Epithelial cell of proximal tubule (primary cell): ENCODE measurements at places on chromosomes 3 and 15. TPM values are rescaled to one million over a fixed set of nuclear protein-coding genes. Genes with fewer than 3 reads are reported as not detected.

GRCh38 chr15:58918239-58918638 is 15.2 kb downstream of the SLTM start:
- DNase-seq: peak; percentile 60

GRCh38 chr15:99426431-99427105 is 139.2 kb upstream of the MEF2A start:
- no peak for DNase-seq

DNA sequence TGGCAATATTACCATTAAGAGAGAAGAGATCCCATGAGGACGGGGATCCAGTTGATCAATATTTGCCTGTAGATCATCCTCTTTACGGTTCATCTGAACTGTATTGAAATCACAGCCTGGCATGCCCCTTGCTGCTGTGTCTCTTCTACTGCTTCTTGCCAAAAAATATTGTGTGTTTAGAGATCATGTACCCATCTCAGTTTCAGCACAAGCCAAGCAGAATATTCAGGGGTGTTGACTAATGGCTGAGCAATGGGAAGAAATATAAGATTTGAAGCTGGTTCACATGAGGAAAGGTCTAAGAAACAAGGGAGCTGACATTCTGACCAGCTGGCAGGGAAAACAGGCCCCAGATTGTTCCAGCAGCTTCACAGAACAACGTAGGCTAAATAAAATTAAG is 21.3 kb downstream of the ATP13A5 start:
- no peak for DNase-seq

The ADCY5 gene
- 0.07 and 2.7 TPM in 2 replicates for total RNA-seq

- DNase-seq: no peak
These were observed 524.9 kb upstream of the PROK2 start for GRCh38 chr3:72309661-72310418.

The PRICKLE2 gene
- total RNA-seq: 2.5 and 5.1 TPM in 2 replicates

GRCh38 chr3:108036984-108037741 is 53.7 kb downstream of the CD47 start:
- no peak for DNase-seq

The ZIC4 gene
- total RNA-seq: not detected in 2 replicates

The EFCC1 gene
- total RNA-seq: not detected in 2 replicates

- no peak for DNase-seq
These were observed 203.6 kb upstream of the SLCO3A1 start for GRCh38 chr15:91649831-91650321.

DNA sequence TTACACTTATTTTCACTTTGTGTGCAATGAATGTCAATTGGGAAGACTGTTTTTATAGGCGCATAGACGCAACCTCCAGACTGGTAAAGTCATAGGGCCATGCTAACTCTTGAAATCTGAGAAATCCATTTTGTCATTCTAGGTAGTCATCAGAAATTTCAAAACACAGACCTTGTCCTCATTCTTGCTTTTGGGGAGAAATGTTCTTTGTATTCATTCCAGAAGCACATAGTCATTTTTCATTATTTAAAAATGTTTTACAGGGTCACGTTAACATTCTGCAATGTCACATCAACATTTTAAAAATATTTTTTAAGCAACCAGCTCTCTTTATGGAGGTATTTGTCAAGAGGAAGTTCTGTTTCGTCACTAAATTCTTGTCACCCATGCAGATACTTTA is 898.4 kb downstream of the PDCD6IP start:
- no peak for DNase-seq

The ANKRD63 gene
- total RNA-seq: 0.22 TPM in 1 of 2 replicates, not detected in the other

- no peak for DNase-seq
These were observed 271.9 kb downstream of the FEZF2 start for GRCh38 chr3:62101488-62101887.

GRCh38 chr3:20046556-20046955 is 6.3 kb downstream of the KAT2B start:
- DNase-seq: no peak

The SNTN gene
- total RNA-seq: not detected in 2 replicates

The DISP2 gene
- total RNA-seq: 0.22 and 0.40 TPM in 2 replicates

DNA sequence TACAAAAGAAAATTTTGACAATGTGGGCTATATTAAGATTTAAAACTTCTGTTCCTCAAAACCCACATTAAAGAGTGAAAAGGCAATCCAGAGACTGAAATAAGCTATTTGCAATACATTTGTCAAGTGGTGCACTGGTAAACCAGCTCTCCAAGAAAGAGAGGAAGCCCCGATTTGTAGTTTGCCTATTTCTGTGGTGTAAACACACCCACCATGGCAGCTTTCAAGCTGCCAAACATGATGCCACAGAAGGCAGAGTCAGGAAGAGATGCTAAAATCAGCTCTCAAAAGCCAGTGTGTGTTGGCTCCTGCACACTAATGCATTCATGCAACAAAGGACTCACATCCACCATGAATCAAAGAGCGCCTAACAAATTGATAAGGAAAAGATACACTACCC is 17.5 kb downstream of the RFTN1 start:
- DNase-seq: no peak

The CCR2 gene
- total RNA-seq: not detected in 2 replicates

DNA sequence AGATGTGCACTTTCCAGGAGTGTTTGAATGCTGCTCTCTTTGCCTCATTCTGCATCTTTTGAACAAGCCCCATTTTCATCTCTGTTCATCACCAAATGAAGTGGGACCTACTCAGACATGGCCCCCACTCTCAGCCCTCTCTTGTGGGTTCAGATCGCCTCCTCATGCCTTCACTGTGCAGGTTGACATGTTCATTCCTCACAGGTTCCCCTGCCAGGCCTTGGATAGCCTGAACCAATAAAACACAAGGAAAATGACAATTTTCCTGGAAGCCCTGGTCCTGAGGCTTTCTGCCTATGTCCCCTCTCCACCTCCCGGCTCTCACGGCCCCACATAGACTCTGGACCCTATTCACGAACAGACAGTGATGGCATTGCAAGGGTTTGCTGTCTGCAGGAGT is 17.7 kb downstream of the KLF15 start:
- no peak for DNase-seq

The TTLL13 gene
- not detected in 2 replicates for total RNA-seq

- DNase-seq: no peak
These were observed 177.5 kb downstream of the RAB11A start for GRCh38 chr15:66046751-66047150.

The CCDC13 gene
- total RNA-seq: 0.65 and 1.7 TPM in 2 replicates

The OIP5 gene
- 21.8 and 35.4 TPM in 2 replicates for total RNA-seq

DNA sequence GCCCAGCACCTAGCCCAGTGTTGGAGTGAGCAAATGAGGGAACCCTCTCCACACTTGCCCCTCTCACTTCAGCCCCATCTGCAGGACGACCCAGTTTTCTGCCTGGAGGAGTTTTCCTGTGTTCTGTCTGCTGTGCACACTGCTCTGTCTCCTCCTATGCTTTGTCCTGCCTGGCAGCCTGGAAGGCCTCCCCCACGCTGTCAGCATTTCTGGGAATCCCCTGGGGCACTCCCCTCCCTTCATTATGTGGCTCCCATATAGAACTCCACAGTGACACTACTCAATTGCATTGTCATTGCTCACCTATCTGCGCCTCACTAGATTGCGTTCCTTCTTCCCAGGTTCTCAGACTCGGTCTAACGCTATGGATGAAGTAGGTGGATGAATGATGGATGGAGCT is 13.9 kb downstream of the CLSTN2 start:
- no peak for DNase-seq

The GOLGA8T gene
- total RNA-seq: not detected in 2 replicates

GRCh38 chr3:159751752-159752151 is 236.9 kb upstream of the IL12A start:
- DNase-seq: no peak

- DNase-seq: no peak
These were observed 47.4 kb downstream of the GPR171 start for GRCh38 chr3:151155409-151156128.

The GPR171 gene
- not detected in 2 replicates for total RNA-seq

The LRTM1 gene
- not detected in 2 replicates for total RNA-seq

The UQCC5 gene
- 1.4 and 2.4 TPM in 2 replicates for total RNA-seq

GRCh38 chr3:65924762-65925161 is 114.0 kb downstream of the MAGI1 start:
- no peak for DNase-seq

DNA sequence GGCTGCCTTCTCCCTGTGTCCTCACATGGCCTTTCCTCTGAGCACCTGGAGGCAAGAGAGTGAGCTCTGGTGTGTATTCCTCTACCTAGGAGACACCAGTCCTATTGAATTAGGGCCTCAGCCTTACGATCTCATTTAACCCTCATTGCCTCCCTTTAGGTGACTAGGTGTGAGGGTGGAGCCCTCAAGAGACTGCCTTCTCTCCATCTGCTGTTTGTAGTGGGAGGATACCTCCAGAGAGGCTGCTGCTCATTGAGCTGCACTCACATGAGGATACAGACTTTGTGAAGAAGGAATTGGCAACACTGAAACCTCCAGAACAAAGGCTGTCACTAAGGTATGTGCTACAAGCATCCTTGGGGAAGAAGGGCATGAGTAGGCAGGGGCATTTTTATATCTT is at the start of gene CCR8:
Gene CCR8, plus strand, starts transcription at position 217 of the 400 bp plus-strand sequence. CDS start 2,623 bp downstream, outside the sequence.
- no peak for DNase-seq

DNA sequence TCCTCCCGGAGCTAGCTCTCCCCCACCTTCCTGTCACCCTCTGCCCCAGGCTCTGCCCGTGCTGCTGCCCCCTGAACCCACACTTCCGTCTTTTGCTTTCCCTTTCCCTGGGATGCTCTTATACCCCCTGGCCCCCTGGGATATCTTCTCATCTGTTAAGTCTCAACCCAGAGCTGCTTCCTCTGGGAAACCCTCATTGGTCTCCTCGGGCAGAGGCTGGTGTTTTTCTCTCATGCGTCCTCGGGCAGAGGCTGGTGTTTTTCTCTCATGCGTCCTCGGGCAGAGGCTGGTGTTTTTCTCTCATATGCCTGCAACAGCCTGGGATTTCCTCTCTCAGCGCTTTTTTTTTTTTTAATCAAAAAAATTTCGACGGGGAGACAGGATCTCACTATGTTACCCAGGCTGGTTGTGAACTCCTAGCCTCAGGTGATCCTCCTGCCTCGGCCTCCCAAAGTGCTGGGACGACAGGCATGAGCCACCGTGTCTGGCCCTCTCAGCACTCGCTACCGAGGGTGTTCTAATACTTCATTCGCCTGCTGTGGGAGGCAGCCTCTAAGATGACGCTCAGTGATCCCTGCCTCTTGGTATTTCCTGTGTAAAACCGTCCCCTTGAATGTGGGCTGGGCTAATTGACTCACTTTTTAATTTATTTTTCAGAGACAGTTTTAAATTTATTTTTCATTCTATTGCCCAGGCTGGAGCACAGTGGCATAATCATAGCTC is 62.7 kb upstream of the TFRC start:
- no peak for DNase-seq

- no peak for DNase-seq
These were observed 844.3 kb upstream of the SEMA6D start for GRCh38 chr15:46872981-46873330.

The ACAN gene
- total RNA-seq: not detected in 2 replicates

GRCh38 chr15:89139613-89140499 is 51.6 kb downstream of the ABHD2 start:
- DNase-seq: no peak

DNA sequence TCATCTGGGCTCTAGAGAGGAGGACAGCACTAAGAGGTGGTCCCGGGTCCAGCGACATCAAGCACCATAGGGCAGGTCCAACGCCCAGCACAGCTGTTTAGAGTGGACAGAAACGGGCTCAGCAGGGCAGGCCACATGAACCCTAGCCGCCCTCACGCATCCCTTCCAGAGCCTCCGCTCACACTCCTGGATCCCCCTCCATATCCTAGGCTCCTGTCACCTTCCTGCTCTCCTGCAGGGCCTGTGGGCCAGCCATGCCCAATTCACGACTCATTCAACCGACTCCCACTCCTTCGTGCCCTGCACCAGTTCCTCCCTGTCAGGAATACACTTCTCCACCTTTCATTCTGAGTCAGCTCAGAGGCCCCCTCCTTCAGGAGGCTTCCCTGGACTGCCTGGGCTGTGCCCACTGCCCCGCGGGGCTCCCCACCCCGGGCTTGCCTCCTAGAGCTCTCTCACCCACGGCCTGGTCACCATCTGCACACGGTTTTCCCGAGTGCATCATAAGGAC is 90.2 kb downstream of the LINGO1 start:
- DNase-seq: no peak

The ANKRD34C gene
- total RNA-seq: not detected in 2 replicates

The KY gene
- under 0.01 TPM in 1 of 2 replicates, not detected in the other for total RNA-seq

DNA sequence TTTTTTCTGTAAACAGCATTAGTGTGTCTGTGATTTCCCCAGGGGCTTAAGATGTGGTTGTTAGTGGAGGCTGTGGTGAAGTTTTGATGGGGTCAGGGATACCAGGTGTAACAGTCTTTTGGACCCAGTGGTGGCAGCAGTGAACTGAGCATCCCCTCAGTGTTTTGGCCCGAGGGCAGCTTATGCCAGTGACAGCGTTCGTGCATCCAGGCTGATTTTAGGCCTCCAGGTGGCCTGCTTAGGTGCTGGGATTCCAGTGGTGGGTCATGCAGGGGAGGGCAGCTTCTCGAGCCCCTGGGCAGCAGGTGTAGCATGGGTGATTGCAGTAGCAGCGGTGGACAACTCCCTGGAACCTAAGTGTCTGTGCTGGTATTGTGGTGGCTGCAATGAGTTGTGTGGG is 29.2 kb downstream of the STT3B start:
- DNase-seq: no peak

DNA sequence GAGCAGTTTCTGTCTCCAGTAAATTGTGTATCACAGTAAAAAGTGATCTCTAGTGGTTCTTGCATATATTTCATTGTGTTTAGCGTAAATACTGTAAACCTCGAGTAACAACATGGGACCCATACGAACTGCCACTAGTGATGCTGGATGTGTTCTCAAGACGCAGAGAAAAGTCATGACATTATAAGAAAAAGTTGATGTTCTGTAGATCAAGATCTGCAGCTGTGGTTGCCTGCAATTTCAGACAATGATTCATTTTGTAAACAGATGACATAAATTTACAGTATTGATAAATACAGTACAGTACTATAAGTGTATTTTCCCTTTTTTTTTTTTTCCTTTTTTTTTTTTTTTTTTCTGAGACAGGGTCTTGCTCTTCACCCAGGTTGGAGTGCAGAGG is 100.1 kb downstream of the DPH6 start:
- DNase-seq: no peak

The RASL12 gene
- not detected in 2 replicates for total RNA-seq

- peak; percentile 55 for DNase-seq
These were observed 79.9 kb downstream of the GTPBP8 start for GRCh38 chr3:113070681-113071113.

GRCh38 chr3:143302638-143303171 is 183.1 kb downstream of the CHST2 start:
- DNase-seq: no peak

DNA sequence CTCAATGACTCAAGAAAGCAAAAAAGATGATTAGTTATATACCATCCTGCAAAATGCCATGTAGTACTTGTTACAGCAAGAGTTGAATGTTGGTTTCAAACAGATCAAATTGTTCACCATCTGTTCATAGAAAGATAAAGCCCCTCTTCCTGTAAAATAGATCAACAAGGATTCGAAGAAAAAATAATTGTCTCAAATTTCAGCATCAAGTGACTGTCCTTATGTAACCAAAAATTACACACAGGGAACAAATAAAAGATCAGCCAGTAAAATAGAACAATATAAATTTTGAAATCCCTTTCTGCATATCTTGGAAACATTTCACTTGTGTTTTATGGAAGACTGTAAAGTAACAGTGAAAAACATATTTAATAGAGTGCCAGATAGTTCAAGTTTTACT is 165.1 kb upstream of the STAC start:
- DNase-seq: no peak
